ENCODE measurements at places on chromosomes 5 and 9. TPM values are rescaled to one million over a fixed set of nuclear protein-coding genes. Genes with fewer than 3 reads are reported as not detected.

Gene CHSY3
- total RNA-seq: 3.9 TPM

Gene LIFR
- total RNA-seq: 145 TPM

Gene IL3
- not detected for total RNA-seq

Gene IFNA16
- not detected for total RNA-seq

Gene IDNK
- total RNA-seq: 2.7 TPM

Gene DRD1
- not detected for total RNA-seq

Gene FCN1
- total RNA-seq: 0.42 TPM

Gene IL11RA
- total RNA-seq: 48.8 TPM

Gene JAKMIP2
- total RNA-seq: 22.7 TPM

Gene SOWAHA
- 2.9 TPM for total RNA-seq

Gene IGFBPL1
- total RNA-seq: not detected

Gene PIP5K1B
- 2.7 TPM for total RNA-seq

All from tibial nerve (tissue), 4 donors.